ENCODE measurements at places on chromosomes 2 and 18. TPM values are rescaled to one million over a fixed set of nuclear protein-coding genes. Genes with fewer than 3 reads are reported as not detected.

GRCh38 chr2:33706410-33706809 is 107.3 kb upstream of the FAM98A start:
- DNase-seq: no peak

The CREB1 gene
- total RNA-seq: 46.9 TPM

The STK25 gene
- total RNA-seq: 95.9 TPM

DNA sequence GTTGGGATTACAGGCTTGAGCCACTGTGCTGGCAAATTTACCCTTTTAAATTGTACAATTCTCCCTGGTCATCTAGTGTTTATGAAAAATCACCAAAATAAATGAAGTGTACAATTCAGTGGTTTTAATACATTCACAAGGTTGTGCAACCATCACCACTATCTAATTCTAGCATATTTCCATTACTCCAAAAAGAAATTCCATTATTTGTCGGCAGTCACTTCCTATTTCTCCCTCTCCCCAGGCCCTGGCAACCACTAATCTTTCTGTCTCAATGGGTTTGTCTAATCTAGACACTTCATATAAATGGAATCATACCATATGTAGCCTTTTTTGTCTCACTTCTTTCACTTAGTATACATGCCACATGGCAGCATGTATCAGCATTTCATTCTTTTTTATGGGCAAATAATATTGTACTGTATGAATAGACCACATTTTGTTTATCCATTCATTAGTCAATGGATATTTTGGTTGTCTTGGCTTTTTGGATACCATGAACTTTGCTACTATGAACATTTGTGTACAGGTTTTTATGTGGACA is 12.6 kb upstream of the POLE4 start:
- DNase-seq: no peak

DNA sequence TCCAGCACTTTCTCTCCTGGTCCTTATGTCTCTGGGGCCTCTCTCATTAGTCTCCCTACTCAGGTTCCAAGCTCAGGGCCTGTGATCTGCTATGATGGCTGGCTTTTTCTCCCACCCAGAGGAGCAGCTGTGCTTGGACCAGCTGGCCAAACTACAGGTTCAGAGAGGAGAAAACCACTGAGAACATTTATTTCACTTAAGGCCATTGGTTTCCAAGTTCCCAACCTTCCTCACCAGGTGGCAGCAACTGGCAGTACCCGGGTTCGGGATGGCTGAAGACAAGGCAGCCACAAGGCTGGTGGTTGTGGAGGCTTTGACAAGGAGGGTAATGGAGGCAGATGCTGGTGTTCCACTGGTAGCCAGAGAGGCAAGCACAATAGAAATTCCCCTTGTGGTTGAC is 29.9 kb upstream of the SELENOI start:
- no peak for DNase-seq

The ATOH8 gene
- total RNA-seq: 21.0 TPM

- no peak for DNase-seq
Observed at GRCh38 chr2:197159661-197160211, 150.8 kb downstream of the ANKRD44 start.

- DNase-seq: no peak
Observed at GRCh38 chr2:221370857-221371211, 201.3 kb downstream of the EPHA4 start.

GRCh38 chr2:46812361-46813019 is 103.1 kb downstream of the MCFD2 start:
- peak; percentile 78 for DNase-seq

DNA sequence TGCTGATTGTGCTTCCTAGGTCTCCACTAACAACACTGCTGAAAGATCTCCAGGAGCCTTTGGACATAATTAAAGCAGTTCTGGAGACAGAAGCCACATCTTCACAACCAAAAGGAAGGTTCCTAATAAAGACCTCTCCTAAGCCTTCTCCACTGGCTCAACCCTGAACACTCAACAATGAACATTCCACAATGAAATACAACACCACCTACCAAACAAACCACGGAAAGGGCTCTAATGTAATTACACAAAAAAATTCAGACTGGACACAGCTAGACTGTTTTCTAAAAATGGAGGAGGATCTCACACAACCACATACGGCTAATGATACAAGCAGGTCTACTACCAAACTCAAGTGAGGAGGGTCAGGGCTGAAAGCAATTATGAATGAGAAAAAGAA is 43.6 kb downstream of the NOL10 start:
- no peak for DNase-seq

The CD207 gene
- total RNA-seq: 0.16 TPM

DNA sequence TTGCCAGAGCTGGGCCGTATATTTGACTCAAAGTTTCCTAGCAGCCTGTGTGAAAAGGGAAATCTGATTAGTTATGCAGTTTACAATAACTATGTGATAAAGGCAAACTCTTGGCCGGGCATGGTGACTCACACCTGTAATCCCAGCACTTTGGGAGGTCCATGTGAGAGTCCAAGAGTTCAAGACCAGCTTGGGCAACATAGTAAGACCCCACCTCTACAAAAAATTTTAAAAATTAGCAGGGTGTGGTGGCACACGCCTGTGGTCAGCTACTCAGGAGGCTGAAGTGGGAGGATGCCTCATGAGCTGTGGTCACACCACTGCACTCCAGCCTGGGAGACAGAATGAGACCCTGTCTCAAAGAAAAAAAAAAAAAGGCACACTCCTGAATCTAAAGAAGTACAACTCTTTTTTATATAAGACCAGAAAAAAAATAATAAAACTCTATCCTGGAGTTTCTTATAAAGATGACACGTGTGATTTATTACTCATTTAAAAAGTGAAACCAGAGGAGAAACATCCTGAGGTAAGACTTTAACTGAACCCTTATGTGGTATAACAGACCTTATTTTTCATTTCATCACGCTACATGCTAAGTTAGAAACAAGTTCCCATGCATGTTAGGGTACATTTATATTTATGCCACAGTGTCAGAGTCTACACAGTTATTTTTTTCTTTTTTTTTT is 32.6 kb upstream of the KCMF1 start:
- DNase-seq: no peak

The EPB41L3 gene
- 14.0 TPM for total RNA-seq

GRCh38 chr18:43620936-43621335 is 343.6 kb upstream of the SYT4 start:
- no peak for DNase-seq

GRCh38 chr2:171083451-171083850 is 77.2 kb downstream of the TLK1 start:
- DNase-seq: no peak

GRCh38 chr18:70334728-70335329 is 46.0 kb downstream of the SOCS6 start:
- no peak for DNase-seq

GRCh38 chr2:18611184-18611583 is 21.8 kb upstream of the NT5C1B start:
- no peak for DNase-seq

DNA sequence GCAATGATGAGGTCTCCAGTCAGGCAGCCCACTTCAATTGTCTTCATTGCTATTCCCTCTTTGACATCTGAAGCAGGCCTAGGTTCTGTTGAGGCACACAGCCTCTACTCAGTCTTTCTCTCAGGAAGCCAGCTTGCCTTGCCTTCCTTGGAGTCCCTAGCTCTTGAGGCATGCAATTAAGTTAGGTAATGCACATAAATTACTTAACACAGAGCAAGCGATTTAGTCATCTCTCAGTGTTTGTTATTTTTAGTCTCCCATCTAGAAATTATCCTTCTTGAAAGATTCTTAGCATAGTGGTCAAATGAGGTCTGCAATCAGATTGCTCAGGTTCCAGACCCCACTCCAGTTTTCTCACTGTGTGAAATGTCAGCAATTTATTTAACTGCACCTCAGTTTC is 32.0 kb downstream of the SULT1C4 start:
- DNase-seq: no peak

GRCh38 chr2:216491793-216492596 is 6.6 kb upstream of the RPL37A start:
- DNase-seq: no peak

The ONECUT2 gene
- total RNA-seq: 0.22 TPM

The CRYGC gene
- total RNA-seq: not detected

The CXCR1 gene
- 1.9 TPM for total RNA-seq

The AKAIN1 gene
- total RNA-seq: not detected

DNA sequence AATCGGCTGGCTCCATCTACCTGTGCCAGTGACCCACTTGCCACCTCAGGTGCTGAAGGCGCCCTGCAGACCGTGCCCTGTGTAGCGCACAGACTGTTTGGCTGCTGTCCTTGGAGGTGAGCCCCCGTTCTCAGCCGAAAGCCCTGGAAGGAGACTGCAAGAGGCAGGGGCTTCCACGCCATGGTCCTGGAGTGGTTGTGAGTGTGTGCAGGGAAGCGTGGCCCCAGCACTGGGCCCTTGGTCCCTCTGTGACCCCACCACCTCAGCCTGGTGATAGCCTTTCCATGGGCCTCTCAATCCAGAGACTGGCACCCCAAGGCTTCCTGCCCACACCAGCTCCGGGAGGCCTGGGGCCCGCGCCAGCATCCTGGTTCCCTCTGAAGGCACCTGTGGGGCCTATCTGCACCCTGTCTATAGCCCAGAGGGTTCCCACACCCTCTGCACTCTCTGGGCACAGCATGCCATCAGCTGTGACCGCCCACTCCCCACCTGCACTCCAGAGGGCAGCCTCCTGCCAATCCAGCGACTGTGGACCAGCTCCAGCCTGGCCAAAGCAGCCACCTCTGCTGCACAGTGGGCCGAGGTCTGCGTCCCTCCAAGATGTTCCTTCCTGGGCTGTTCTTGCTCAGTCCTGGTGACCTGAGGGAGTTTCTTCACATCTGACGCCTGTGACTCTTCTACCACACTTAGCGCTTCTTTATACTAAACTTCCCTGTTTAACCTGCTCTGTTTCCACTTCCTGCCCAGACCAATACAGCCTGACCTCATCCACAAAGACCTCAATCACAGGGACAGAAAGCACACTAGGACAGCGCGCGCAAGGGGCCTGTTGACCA is 109.5 kb downstream of the EIPR1 start:
- no peak for DNase-seq

GRCh38 chr2:14355102-14355501 is 277.4 kb upstream of the LRATD1 start:
- no peak for DNase-seq

The ALLC gene
- total RNA-seq: not detected

The ST8SIA5 gene
- total RNA-seq: 23.3 TPM

DNA sequence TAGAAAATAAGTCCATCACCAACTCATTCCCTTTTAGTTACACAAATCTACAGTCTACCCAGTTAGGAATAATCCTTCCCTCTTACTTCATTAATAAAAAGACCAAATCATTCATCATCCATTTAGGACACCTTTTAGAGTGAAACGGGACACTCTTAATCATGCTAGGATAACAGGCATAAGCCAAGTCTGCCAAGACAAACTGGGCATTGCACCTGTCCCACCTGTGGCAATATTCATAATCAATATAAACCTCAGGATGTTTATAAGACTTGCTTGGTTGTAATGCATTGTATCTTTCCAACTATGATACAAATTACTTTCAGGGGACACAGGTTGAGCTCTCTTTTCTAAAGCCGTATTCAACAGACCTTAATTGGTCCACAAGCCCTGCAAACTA is 82.7 kb upstream of the SH3BP4 start:
- no peak for DNase-seq

The SERTAD2 gene
- 22.8 TPM for total RNA-seq

- DNase-seq: no peak
Observed at GRCh38 chr2:203359450-203359849, 31.3 kb downstream of the ABI2 start.

GRCh38 chr2:30781961-30782533 is 25.2 kb downstream of the CAPN13 start:
- DNase-seq: no peak

The FARSB gene
- total RNA-seq: 17.8 TPM

- peak; percentile 68 for DNase-seq
Observed at GRCh38 chr18:13379062-13379865, 160.7 kb downstream of the LDLRAD4 start.

- DNase-seq: no peak
Observed at GRCh38 chr2:21220930-21221329, 97.2 kb downstream of the TDRD15 start.

GRCh38 chr2:67965246-67965645 is 97.6 kb downstream of the C1D start:
- DNase-seq: no peak

DNA sequence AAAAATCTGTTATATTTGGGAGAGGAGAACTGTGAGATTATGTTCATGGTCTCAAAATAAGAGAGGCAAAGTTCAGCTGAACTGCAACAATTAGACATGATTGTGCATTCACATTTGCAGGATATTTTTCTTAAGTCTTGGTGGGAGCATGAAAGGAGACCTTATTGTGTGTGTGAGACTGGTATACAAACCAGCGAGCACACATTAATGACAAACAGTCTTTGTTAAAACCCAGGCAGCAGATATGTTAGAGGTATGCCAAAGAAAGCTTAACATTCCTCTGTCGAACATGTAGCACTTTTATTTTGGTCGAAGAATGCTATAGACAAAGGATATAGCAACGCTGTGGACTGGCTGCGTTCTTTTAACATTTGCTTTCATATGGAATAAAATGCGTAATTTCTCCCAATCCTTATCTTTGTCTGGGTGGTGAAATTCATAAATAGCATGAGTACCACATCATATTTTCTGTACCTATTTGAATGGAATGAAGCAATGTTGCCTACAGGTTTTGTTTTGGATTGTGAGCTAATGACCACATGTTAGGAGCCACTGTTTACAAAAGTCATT is 88.4 kb downstream of the ICOS start:
- DNase-seq: no peak

The SAG gene
- not detected for total RNA-seq

GRCh38 chr2:66437691-66438497 is 3.0 kb downstream of the MEIS1 start:
- DNase-seq: no peak

DNA sequence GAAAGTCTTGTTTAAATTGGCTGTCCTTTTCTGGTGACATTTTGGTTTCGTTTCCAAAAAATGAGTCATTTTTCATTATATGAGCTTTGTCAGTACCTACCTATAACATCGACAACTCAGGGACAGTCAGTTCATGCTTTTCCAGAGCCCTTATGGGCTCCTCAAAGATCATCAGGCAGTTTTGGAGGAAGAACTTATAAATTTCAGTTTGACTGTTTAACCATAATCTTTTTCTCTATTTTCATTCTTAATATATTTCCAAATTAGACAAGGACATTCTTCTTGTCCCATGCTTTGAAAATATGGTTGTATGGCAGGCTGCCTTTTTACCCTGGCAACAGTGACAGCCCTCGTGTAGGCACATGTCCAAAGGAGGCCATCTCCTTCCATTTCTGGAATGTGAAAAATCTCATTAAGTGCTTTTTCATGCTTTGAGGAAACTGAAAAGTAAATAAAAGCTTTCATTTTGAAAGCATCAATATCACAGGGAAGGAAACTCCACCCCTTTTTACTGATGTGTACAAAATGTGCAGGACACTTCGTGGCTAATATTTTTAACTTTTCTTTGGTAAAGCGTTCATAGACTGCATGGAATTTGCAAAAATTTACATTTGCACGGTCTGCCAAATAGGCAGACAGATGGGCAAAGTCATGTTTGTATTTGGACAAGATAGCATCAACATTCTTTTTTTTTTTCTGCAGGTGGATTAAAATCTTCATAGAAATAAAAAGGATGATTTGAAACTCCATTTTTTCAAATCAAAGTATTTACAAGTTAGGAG is 7.2 kb upstream of the PROC start:
- DNase-seq: no peak

The SERPINB10 gene
- not detected for total RNA-seq

The CAPN13 gene
- total RNA-seq: not detected

The TOGARAM2 gene
- total RNA-seq: 0.48 TPM

- no peak for DNase-seq
Observed at GRCh38 chr2:110852051-110852450, 119.7 kb downstream of the ACOXL start.
